ENCODE measurements at places on chromosomes 1 and 21.
A peak's percentile ranks its signal among the peaks of the same experiment; 100 is the strongest.

DNA sequence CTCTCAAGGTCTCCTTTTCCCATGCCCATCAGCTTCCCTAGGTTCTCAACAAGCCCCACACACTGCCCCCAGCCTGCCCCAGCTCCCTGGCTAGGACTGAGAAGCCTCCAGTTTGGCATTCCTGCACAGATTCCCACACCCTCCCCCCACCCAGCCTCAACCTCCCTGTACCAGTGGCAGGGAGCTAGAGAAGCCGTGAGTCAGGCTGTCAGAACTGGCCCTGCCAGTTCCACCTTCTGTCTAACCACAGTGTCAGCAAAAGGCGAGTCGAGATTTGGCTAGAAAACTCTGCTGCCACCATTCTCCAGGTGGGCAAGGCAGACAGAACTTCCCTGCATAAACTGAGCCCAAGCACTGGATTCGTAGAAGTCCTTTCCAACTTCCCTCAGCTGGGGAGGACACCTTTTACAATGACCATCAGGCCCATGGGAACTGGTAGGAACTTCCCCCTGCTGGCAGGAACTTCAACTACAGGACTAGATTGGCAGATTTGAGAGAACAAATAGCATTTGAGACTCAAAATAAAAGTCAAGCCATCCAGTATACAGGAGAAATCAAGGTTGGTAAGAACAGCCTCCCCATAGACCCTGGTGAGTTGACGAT lies 31.0 kb downstream of the TNNT2 start:
- DNase-seq: no peak

- no peak for DNase-seq
Measured at GRCh38 chr1:201215531-201216357, 25.1 kb downstream of the IGFN1 start.

- DNase-seq: no peak
Measured at GRCh38 chr1:7427605-7428300, 343.3 kb upstream of the VAMP3 start.

DNA sequence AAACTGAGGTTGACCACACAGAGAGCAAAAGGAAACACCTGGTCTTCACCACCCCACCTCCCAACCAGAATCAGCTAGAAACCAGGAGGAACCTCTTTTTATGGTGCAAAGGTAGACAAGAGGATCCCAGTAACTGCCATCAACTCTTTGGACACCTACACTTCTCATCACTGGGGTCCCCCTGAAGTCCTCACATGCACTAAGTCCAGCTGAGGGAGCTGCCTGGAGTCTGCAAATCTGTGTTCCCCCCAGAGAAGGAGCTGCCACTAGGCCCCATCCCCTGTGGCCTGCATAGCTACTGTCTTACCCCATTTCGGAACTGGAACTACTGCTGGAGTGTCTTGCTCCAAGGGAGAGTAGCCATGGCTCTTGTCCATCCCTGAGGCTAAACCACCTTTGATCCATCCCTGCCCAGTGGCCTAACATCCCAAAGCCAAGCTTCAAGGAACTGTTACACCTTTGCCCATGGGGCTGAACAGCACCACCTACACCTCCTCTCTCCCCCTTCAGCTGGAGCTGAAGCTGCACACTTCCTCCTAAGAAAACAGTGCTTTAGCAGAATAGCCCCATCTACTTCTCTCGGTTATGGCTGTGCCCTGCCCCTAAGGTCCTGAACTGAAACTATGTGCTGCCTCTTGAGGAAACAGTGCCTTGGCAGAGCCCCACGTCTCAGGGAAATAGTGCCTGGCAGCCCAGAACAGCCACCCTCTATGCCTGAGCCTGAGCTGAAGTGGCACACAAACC lies 85.4 kb upstream of the CD53 start:
- no peak for DNase-seq

DNA sequence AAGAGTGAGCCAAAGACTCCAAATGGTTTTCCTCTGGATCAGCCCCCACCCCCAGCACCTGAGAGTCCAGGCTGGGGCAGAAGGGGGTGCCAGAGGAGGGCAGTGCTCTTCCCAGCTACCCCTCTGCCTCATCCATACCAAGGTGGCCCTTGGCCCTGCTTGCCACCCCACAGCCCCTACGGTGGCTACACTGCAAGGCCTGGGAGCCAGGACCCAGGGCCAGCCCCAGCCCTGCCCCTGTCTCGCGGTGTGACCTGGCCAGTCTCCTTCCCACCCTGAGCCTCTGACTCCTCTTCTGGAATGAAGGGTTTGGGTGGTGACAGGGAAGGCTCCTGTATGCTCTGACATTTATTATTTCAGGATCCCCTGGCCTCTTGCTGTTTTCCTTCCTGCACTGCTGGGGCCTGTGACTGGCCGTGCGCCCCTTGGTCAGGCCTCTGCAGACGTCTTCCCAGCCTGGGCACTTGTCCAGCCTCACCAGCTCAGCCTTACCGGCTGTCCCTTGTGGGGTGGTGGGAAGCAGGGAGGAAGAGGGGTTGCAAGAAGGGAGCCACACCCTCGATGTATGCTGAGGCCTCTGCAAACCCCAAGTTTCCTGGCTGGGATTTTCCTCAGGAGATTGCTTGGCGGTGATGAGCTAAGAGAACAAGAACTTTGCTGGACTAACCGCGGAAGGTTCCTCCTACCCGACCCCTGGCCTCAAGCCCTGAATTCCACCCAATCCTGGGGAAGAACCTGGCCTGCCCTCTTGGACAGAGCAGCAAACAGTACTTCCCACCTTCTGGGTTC lies 13.5 kb downstream of the ASAP3 start:
- DNase-seq: no peak

- DNase-seq: peak; percentile 78
Measured at GRCh38 chr1:25608488-25609178, 8.0 kb upstream of the MAN1C1 start.

DNA sequence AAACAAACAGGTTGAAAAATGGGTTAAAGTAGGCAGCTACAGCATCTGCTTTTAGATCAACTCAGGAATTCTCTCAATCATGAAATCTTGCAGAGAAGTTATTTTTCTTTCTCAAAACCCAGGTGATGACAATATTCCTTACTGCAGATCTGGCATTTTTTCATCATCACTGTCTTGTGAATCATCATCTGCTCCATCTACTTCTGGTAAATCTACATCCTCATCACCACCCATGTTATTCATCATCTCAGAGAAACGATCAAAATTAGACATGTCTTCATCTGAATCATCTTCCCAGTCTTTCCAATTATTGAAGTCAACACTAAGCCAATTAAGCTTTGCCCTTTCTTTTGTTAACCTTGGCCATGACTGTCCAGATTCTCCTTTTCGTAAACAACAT lies 21.8 kb downstream of the GBP2 start:
- no peak for DNase-seq

GRCh38 chr1:203171341-203172183 lies 4.1 kb downstream of the MYBPH start:
- no peak for DNase-seq

DNA sequence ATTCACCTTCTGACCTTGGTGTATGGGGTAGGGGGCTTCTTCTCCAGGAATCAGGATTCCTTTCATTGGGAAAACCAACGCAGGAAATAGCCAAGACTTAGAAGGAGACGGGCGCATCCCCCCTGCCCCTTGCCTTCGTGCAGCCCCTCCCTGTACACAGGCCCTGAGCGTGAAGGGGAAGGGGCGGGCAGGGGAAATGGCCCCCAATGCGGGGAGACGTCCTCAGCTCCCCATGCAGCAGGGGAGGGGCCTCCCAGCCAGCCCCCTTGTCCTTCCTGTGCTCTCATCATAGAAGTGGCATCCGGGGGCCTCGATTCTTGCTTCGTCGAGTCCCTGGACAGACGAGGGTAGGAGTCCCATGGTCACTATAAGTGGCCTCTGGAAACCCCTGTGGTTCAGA lies 116.9 kb downstream of the AJAP1 start:
- no peak for DNase-seq

All from putamen (tissue), 1 donor.